Foreskin keratinocyte (primary cell): ENCODE measurements at places on chromosomes 5 and 9. TPM values are rescaled to one million over a fixed set of nuclear protein-coding genes. Genes with fewer than 3 reads are reported as not detected.

DNA sequence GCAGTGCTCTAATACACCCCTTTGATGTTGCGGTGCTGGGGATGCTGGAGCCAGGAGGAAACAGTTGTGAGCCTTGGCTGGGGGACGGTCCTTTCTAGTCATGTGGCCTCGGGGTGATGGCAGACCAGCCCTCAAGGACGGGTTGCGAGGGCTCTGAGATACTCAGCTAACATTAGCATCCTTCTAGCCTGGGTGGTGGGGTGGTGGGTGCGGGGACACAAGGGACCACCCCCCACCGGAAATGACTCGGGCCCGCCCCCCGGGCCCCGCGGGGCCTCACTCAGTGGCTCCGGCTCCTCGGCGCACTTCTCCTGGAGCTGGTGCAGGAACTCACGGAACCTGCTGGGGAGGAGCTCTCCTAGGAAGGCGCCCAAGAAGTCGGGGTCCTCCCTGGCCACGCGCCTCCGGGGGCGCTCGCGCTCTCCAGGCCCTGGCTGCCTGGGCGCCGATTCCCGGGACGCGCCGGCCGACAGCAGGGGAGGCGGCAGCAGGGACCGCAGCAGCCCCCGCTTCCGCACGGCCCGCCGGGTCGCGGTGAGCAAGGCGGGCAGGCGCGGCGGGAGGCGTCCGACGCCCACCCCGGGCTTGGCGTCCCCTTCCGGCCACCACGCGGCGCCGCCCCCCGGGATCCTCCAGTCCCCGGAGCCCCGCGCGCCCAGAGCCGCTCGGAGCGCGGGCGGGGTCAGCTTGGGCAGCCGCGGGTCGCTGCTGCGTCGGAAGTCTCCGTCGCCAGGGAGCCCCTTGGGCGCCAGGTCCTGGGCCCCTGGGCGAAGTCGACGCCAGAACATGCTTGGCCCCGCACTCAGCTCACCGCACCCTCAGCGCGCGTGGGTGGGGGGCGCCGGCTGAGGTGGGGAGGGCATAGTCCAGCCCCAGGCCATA, 873 bp downstream of the C9orf50 start:
- DNase-seq = no peak

- DNase-seq = no peak
These were observed 36.6 kb downstream of the MELK start for GRCh38 chr9:36609306-36609705.

- peak; percentile 73 for DNase-seq
These were observed 306.7 kb downstream of the NR2F1-AS1 start for GRCh38 chr5:93274291-93274690.

DNA sequence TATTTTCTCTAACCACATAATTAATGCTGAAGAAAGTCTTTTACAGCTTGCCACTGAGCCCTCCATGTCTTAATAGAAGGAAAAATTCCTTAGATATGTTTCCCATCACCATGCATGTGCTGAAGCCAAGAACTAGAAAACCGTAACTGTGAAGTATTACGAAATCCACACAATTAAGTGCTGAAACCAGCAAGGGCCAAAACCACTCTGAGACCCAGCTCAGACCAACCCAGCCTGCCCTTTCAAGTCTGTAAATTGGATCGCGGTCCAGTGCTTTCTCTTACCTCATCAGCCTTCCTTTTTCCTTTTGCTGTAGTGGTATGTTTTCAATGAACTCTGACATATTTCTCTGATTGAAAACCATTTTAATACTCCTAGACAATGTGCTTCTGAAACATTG, 26.3 kb downstream of the SEMA5A start:
- DNase-seq = no peak

Gene LCN1
- not detected in 2 replicates for total RNA-seq

DNA sequence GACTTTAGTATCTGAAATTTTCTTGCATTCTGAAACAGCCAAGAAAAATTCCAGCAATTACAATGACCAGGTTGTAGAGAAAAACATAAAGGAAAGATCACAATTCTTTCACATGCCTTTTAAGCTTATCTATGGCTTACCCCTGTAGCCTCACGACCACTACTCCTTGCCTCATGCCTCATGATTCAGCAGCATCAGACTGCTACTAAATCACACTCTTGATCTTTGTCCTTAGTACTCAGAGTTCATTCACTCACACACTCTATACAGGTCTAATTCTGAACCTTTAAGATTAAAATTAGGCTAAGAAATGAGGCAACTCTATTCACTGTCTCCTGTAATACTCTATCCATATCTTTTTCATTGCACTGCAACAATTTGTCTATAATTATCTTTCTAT, 415.1 kb downstream of the MLLT3 start:
- DNase-seq = no peak

Gene PCDHGA6
- total RNA-seq = 0.04 and 0.14 TPM in 2 replicates

Gene CYFIP2
- total RNA-seq = 1.1 and 1.2 TPM in 2 replicates

GRCh38 chr5:56415356-56415765, 182.2 kb upstream of the ANKRD55 start:
- no peak for DNase-seq

DNA sequence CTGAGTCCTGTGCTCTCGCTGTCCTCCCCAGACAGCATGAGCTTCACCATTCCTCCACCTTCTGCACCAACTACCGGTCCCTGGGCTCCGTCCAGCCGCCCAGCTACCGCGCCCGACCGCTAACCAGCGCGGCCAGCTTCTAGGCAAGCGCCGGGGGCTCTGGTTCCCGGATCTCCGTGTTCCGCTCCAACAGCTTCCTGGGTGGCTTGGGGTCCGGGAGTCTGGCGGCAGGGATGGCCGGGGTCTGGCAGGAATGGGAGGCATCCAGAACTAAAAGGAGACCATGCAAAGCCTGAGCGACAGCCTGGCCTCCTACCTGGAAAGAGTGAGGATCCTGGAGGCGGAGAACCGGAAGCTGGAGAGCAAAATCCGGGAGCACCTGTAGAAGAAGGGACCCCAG, 613.1 kb upstream of the PTGER4 start:
- DNase-seq = no peak

Gene PCDHGA5
- total RNA-seq = 0.03 TPM in 1 of 2 replicates, not detected in the other

DNA sequence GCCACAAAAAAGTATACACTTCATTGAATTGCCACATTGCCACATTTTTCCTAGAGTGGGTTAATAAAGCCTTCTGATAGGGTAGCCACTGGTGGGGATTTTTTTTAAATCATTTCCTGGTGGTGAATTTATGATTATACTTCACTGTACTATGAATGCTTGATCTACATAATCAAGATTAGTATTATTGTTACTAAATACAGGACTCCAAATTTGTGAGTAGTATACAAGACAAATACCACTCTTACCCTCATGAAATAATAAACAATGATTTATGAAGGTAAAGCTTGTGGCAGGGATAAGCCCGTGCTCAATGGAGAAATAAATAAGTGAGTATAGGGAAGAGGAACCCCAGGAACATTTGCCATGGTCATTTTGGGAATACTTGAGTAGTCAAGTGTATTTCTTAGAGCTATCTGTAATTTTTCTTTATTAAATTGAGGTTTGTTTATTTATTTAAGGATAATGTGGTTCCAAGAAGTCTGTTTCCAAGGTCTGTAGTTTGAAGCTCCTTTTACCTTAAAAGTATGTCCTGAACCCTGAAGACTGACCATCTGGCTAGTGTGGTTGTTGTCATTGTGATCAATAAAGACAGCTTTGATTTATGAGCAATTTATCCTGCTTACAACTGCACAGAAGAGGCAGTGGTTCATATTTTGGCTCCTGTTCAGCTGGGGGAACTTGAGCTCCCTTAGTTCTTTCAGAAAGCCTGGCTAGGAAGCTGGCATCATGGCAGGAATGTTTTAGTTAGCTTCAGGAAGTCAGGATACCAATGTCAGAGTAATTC, 118.6 kb downstream of the ZSWIM6 start:
- DNase-seq = peak; percentile 18

Gene LRRTM2
- total RNA-seq = not detected in 2 replicates

- no peak for DNase-seq
These were observed 205.3 kb downstream of the CDH10 start for GRCh38 chr5:24439465-24439864.

Gene GRM6
- not detected in 2 replicates for total RNA-seq

Gene EIF4EBP3
- 2.5 and 4.4 TPM in 2 replicates for total RNA-seq

GRCh38 chr5:22693121-22693520, 160.0 kb downstream of the CDH12 start:
- DNase-seq = no peak

Gene KIF12
- 0.85 and 3.1 TPM in 2 replicates for total RNA-seq

- no peak for DNase-seq
These were observed 27.8 kb upstream of the RAI14 start for GRCh38 chr5:34628373-34628772.

Gene COL23A1
- total RNA-seq = 0.04 TPM in 1 of 2 replicates, not detected in the other

Gene SLC36A2
- not detected in 2 replicates for total RNA-seq

Gene SPINK6
- 0.61 and 1.1 TPM in 2 replicates for total RNA-seq

GRCh38 chr9:133553123-133553522, 18.6 kb downstream of the ADAMTSL2 start:
- DNase-seq = no peak

- no peak for DNase-seq
These were observed 2.8 kb upstream of the ESM1 start for GRCh38 chr5:54988218-54988617.

DNA sequence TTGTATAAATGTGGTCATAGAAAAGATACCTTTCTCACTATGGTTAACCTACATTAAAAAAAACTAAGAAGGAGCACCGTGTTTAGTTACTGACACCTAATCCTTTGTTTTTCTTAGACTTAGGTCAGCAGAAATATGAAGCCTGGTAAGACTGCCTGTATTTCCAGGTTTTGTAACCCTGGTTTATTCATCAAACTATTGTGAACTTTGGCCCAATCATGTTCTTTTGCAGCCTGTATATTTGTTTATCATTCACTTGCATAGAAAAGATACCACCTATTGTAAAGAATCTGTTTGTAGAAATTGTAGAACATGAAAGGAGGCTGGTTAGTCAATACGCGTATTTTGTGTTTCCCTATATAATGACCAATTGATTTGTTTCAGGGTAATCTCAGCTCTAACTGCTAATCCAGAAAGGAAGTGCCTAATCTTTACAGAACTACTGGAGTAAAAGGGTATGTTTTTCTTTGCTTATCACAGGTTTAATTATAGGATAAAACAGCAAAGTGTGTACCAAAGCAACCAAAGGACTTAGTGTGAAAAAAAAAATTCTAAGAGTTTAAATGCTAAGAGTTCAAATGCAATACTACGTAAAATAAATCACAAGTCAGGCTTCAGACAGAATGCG, 103.6 kb downstream of the LURAP1L start:
- no peak for DNase-seq

Gene LMBRD2
- total RNA-seq = 6.1 and 7.1 TPM in 2 replicates

DNA sequence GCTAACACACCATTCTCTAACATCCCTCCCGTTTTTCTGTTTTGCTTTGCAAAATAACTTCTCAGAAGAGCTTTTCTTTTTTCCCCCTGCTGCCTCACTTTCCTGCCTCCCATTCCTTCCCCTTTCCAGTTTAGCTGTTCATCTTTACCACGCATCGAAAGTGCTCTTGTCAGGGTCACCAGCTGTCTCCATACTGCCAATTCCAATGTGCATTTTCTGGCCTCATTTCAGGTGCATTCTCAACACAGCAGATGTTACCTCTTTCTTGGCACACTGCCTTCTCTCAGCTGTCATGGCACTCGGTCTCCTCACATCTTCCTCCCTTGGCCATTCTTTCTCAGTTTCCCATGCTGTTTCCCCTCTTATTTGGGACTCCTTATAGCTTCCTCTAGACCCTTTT, 9.5 kb downstream of the ARSK start:
- no peak for DNase-seq

DNA sequence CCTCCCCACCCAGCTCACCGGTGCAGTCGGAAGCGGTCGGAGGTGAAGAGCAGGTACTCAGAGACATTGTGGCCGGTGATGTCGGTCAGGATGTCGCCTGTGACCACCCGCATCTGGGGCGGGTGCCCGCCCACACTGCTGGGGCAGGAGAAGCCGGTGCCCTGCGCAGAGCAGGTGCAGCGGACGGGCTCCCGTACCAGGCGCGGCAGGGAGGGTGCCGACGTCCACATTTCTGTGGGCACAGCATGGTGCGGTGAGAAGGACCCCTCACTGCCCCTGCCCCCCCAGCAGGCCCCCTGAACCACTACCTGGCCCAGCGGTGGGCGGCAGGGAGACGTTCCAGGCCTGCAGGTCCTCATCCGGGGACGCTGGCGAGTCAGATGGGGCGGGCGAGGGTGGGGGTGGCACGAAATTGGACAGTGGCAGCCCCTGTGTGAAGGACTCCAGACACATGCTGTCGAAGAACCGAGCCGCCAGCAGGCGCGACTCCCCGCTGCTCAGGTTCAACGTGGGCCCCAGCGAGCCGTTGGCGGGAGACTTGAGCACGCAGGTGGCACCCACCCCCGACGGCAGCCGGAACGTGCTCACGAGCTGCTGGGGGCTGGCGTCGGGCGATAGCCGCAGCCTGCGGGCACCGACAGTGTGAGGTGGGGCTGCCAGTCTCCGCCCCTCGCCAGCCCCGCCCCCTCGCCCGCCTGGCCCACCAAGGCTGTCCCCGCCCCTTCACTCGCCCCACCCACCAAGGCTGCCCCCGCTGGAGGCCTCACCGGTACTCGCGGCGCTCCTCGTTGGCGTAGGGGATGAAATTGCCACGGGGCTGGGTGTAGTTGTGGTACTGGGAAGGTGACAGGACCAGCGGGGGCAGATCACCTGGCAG, 15.1 kb downstream of the ABCA2 start:
- no peak for DNase-seq

DNA sequence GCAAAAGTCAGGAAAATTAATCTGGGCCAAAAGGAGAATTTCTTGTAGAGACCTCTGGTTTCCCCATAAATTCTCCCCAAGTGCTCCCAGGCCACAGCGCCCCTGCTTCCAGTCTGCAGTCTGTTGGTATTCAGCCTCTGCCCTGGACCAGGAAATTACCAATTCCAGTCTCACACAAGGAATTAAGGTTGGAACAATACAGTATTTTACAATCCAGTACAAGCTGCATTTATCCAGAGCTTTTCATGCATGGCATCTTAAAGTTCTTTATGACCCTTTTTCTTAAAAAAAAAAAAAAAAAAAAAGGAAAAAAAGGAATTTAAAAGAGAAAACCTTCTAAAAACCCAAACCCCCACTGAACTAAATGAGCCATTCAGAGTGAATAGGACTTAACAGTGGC, 139.6 kb upstream of the RANBP3L start:
- DNase-seq = no peak

GRCh38 chr5:124706729-124707361, 39.6 kb downstream of the ZNF608 start:
- DNase-seq = no peak

- DNase-seq = no peak
These were observed 151.7 kb downstream of the TTC39B start for GRCh38 chr9:15155323-15155722.

Gene CARTPT
- total RNA-seq = not detected in 2 replicates

DNA sequence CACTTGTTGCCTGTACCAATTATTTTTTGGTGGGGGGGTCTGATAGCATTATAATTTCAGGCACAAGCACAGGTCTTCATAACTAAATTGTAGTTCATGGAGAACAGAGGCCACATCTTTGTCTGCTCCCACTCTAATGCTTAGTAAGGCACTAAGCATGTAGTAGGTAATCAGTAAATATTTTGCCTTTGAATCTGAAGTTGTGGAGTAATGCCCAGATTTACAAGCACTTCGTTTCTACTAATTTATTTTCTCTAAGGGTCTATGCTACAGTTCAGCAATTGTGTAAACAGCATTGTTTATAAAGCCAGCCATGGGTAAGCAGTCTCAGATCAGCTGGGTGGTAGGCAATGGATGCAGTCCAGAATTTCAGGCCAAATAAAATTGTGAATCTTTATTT, 78.6 kb downstream of the GRIA1 start:
- no peak for DNase-seq
